CD4-positive, alpha-beta memory T cell (primary cell): ENCODE measurements at places on chromosomes 7 and 10. TPM values are rescaled to one million over a fixed set of nuclear protein-coding genes. Genes with fewer than 3 reads are reported as not detected.

GRCh38 chr7:105017657-105018365 lies 3.8 kb downstream of the KMT2E start:
- H3K27ac ChIP-seq, result peak overlapping the region; percentile 100

- no peaks in the 10 kb centered on the region for H3K36me3 ChIP-seq
- H3K4me3 ChIP-seq, result no peak overlapping the region
- no peak overlapping the region for H3K27ac ChIP-seq
- peaks cover 76% of the 10 kb centered on the region for H3K4me1 ChIP-seq
- no peaks in the 10 kb centered on the region for H3K27me3 ChIP-seq
Measured at GRCh38 chr10:69225681-69226080, 5.5 kb downstream of the HKDC1 start.

The CAMK2B gene
- not detected for total RNA-seq

The CALCR gene
- not detected for total RNA-seq

The GFRA1 gene
- not detected for total RNA-seq

The SLC13A1 gene
- not detected for total RNA-seq
